ENCODE measurements at places on chromosomes 2 and 18.

- no peak for DNase-seq
Measured at GRCh38 chr18:48454261-48454757, 45.1 kb upstream of the ZBTB7C start.

GRCh38 chr18:58630071-58630470, 1.2 kb upstream of the ALPK2 start:
- DNase-seq: no peak

DNA sequence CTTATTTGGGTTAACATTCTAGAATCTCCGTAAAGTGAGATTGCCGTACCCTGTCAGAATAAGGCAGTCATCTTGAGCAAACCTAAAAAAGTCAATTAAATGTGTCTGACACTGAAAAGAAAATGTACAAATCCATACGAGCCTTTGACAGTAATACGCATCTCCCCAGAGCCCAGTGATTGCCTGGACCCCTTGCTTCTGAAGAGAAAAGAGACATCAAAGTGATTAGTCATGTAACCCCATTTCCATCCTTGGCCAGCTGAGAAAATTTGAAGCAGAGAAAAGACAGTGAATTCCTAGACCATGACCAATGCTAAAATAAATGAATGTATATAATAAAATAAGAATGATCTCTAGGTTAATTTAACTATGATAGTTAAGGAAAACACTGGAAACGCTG, 1499.4 kb downstream of the SUCLG1 start:
- DNase-seq: no peak

- DNase-seq: no peak
Measured at GRCh38 chr2:11640132-11640531, 29.9 kb downstream of the NTSR2 start.

- DNase-seq: no peak
Measured at GRCh38 chr18:12516049-12516630, 108.4 kb downstream of the PRELID3A start.

- DNase-seq: no peak
Measured at GRCh38 chr2:152600051-152600657, 117.1 kb downstream of the PRPF40A start.

DNA sequence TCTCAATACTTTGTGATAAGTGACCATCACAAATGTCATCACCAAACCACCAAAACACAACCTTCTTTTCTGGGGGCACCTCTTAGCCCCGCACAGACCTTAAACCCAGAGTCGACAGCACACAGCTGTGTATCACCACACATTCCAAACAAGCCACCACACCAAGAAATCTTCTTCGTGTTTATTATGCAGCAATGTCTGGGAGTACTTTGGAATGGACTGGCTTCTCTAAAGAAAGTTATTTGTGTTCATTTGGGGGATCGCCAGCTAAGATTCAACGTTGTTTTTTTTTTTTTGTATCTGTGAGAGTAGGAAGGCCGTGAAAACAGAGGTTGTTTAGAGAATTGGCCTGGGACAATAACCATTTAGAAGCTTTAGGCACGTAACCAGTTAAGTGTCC, 1.1 kb upstream of the MTA3 start:
- no peak for DNase-seq

- DNase-seq: peak; percentile 46
Measured at GRCh38 chr2:75787532-75788132, 76.9 kb upstream of the GCFC2 start.

DNA sequence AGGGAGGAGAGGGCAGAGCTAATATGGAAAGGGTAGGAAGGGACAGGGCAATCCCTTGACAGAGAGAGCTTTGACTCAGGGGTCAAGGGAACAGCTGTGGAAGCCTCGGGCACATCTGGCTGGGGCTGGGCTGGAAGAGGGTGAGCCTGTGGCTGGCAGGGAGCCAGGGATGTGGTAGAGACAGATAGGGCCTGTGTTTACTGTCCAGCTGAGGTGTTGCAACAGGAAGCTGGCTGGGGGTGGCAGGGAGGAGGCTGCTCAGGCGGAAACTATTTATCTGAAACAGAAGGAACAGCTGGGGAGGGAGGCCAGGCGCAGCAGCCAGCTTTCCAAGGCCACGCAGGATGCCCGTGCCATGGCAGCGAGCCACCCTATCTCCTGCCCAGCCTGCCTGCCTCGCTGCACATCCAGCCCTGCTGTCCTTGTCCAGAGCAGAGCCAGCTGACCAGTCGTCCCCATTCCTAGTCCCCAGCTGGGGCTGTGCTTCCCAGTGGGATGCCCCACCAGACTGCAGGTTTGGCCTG, 264.7 kb downstream of the CYP26B1 start:
- DNase-seq: no peak

- no peak for DNase-seq
Measured at GRCh38 chr18:49619801-49620200, 57.9 kb downstream of the LIPG start.

- DNase-seq: no peak
Measured at GRCh38 chr2:127721978-127722355, 20.7 kb downstream of the SFT2D3 start.

DNA sequence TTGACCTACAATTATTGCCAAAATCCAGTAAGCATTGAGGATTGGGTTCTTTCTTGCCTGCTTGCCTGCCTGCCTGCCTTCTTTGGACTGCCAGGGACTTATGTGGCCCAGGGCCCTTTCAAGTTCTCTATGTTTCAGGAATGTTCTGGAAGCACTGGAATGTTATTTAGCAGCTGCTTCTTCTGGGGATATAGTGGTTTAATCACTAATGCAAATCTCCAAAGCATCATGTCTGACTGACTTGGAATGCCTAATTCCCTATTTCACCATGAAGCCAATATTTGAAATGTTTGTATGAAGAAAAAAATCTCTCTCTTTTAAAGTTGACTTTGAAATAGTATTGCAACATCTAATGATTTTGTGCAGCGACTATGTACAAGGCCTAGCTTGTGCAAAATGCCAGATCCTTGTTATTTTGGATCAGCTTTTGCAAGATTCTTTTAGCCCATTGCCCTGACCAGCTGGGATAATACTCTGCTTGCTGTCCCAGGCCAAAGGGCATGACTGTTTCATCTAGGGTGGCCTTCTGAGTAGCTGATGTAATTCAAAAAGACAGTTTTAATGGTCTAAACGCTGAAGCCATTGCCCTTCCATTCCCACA, 204.6 kb downstream of the RND3 start:
- DNase-seq: no peak

DNA sequence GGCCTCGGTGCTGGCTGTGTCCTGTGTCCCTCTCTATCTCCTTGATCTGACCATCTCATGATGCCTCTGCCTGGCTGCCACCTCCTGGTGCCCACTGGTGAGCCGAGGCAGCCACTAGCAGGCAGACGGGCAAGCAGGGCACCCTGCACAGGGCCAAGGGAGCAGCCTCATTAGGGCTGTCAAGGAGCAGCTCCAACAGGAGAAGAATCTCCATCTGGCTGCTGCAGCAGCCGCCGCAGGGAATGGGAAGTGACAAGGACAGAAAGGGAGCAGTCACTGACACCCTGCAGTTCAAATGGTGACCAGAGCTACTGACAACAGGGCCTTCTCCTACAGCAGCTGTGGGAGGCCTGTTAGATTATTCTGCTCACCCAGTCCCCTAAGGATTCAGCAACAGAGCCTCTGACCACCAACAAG, 32.6 kb downstream of the ALPK2 start:
- DNase-seq: no peak

GRCh38 chr2:171864357-171864985, 29.6 kb downstream of the SLC25A12 start:
- DNase-seq: no peak

- DNase-seq: no peak
Measured at GRCh38 chr2:189629531-189630453, 31.5 kb upstream of the ASNSD1 start.

DNA sequence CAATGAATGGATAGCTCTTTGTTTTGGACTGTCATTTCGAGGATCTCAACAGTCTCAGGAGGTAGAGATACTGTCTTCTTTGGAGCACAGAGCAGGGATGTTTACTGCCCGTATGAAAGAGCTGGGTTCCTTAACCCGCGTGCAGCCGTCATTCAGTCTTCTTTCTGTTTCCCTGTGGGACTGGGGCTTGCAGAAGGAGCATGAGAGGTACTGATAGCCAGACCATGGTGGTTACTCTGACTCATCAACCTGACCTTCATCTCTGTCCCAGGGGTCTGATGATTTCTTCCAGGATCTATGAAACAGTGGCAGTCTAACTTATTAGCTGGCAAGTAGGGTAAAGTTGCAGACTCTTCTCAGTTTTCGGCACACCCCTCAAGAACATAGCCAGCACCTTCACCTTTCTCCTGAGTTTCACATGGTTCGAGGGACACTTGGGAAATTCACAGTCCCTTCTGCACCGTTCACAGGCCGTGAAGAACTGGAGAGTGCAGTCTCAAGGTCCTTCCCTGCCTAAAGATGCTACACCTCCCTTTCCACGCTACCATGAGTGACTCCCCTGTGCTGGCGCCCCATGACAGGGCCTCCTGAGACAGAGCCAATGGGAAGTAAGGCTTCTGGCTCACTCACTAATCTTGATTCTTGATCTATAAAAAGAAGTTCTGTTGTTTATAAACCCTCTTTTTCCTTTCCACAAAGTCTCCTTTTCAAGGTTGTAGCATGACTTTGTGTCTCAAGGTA, 226.2 kb downstream of the MC4R start:
- no peak for DNase-seq

- DNase-seq: no peak
Measured at GRCh38 chr18:13528739-13529392, 197.5 kb downstream of the FAM210A start.

- DNase-seq: no peak
Measured at GRCh38 chr2:109613081-109613921, 465 bp downstream of the SEPTIN10 start.

DNA sequence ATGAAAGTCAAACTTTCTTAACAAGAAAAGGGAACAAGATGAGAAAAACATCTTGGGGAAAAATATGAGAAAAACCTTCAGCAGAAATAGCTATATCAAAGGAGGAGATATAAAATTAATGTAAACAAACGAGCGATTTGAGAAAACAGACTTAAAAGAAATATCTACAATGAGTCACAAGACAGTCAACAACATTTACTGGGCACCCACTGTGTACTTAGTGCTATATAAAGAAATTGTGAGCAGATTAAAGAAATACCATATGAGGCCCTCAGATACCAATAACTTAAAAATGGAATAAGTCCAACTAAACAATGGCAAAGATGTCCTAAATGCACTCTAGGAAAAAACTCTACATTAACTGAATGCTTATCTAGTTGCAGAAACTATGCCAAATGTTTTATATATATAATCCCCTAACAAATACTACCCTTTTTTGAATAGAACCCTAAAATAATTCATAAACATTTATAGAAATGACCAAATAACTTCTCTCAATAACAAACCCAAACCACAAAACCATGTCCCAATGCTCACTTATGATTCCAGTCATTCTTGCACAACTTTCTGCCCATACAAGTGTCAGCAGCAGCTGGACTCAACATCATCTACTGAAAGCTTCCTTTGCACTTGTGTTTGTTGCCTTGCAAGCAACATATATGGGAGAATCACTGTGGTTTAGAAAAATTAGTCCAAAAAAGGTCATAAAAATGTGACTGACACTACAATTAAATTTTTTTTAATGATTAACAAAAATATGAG, 83.5 kb downstream of the COBLL1 start:
- DNase-seq: no peak

DNA sequence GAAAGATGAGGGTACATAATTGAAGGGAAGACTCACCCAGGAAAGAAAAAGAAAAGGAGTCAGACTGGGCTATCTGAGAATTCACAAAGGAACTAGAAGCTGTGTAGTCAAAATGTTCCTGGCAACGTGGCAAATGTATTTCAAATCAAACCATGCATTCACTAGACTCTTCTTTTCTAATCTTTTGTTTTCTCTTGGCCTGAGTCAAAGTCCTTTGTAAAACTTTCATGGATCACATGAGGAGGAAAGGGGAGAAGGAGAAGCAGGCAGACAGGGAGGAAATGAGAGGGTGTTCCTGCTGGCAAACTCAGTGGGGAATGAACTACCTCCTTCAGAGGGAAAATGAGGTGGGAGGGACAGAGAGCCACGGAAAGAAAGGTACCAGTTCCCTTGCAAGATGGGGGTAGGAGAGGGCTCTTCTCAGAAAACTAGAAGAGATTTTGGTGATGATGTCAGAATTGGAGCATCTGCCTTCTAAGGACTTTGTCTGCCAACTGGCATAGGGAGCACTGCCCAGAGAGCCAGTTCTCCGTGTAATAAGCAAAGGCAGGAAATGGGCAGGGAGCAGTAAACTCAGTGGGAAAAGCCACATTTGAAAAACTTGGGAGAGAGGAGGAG, 51.4 kb downstream of the SLC8A1 start:
- DNase-seq: no peak

DNA sequence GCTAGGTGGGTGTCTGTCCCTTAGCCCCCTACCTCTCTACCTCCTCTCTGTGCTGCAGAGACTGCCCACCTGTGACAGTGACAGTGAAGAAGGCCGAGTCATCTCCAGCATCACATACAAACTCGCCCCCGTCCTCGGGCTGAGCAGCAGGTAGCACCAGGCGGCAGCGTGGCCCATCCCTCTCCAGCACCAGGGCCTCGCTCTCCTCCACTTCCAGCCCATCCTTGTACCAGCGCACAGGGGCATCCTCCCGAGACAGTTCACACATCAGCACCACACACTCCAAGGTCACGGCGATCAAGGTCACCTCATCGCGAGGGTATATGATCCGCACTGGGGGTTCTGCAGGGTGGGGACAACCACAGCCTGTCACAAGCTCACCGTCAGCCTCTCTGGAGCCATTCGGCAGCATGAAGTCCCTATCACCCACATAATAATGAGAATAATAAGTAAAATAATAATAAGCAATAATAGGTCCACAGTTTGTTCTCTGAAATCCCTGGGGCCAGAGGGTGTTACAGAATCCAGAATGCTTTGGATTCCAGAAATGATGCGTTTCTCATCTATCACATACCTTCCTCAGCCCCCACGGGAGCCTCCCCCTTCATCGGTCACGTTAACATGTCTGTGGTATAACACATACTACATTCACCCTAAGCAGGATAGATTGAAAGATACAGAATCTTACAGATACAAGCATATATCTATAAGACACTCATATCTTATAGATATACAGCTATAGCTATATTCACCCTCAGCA, 12.0 kb downstream of the OBSL1 start:
- no peak for DNase-seq

GRCh38 chr2:47510745-47511144, 107.8 kb downstream of the MSH2 start:
- no peak for DNase-seq

DNA sequence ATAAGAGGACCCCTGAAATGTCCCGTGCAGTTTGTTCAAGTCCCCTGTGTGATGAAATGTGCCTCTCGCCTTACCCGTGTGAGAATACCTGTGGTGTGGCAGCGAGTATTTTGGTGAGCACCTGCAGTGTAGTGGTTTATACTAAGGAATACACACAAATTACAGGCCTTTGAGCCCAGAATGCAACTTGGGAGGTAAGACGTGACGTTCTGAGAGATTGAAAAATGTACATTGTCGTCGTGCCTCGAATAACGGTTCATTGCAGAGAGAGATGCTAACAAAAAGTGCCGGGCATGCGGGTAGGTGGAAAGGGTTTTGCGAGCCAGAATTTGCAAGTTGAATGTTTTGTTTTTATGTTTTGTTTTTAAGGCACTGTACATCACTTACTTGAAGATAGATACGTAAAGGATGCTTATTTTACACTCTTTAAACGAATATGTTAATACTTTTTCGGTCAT, 867 bp downstream of the RBBP8 start:
- no peak for DNase-seq

All from NCI-H524 treated with DMSO at 0.1 percent for 48 hours (cell line).